Activated T-cell treated with anti-CD3 and anti-CD28 coated beads, Interleukin-2, amount 50 U/mL, for 4 hours (primary cell): ENCODE measurements at places on chromosomes 5 and 9. TPM values are rescaled to one million over a fixed set of nuclear protein-coding genes. Genes with fewer than 3 reads are reported as not detected.

DNA sequence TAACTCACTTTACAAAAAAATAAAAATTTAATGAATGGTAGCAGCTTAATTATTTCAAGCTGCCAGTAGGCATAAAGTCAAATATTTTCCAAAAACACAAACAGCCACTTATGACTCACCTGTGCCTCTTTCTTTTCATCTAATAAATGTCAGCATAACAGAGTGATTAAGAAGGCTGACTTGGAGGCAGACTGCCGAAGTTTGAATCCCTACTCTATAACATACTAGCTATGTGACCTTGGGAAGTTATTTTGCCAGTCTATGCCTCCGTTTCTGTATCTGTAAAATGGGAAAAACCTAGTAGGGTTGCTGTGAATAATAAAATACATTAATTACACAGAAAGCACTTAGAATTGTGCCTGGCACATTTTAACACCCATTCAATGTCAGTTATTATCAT is 33.8 kb downstream of the FANCC start:
- no peak for DNase-seq

DNA sequence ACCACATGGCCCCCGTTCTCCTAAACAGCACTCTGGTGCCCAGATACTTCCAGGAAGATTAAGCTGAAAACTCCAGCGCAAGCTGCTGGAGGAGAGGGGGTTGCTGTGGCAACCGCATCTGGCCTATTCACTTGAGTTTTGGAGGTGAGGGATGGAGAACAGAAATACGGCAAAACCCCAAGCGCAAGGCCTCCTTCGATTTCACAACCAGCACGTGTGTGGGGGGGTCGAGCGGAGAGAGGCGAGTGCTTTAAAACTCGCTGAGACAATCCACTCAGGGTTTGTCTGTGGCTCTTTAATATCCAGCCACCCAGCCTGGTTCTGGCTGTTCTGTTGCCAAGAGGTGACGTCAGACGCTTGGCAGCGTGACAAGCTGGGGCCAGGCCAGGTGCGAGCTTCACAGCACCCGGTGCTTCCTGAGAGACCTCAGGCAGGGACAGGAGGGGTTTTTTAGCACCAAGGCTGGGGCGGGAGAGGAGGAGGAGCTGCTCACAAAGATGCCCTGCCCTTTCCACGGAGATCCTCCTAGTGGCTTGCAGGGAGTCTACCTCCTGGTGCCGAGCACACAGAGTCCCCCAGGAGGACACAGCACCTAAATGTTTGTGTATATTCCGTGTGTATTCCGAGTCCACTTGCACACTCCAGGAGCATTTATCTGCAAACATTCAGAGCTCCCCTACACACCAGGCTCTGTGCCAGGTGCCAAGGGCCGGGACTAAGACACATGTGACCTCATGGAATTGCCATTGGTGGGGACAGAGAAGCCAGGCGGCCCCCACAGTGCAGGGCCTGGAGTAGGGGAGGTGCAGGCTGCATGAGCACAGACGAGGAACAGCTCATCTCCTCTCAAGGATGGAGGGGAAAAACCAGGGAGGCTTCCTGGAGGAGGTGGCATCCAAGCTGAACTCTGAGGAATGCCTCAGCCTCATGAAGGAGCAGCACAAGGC is 194.6 kb downstream of the OLFM1 start:
- DNase-seq: no peak

DNA sequence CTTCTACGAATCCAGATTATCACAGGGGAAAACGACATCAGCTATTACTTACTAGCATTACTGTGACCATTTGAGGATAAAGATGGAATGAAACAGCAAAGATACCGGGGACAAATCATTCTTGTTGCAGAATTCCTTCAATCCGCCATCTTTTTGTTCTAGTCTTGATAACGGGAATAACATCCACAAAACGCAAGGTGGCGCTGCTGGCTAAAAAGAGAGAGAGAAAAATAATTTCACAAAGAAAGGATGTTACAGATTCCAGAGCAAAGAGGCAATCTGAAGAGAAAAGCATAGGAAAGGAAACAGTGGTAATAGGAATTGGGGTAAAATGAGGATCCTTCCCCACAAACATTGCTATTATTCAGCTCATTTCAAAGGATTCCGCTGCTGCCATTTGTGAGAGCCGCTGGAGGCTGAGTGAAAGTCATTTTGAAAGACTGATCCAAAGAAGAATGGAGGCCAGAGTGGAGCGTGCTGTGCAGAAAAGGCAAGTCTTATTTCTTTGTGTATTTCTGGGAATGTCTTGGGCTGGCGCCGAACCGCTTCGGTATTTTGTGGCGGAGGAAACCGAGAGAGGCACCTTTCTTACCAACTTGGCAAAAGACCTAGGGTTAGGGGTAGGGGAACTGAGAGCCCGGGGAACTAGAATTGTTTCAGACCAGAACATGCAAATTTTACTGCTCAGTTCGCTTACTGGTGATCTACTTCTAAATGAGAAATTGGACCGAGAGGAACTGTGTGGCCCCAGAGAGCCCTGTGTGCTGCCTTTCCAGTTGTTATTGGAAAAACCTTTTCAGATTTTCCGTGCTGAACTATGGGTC is at the start of gene PCDHB7:
Gene PCDHB7, plus strand, starts transcription at position 264 of the 824 bp plus-strand sequence. Its CDS starts 192 bp downstream, at position 456.
- no peak for DNase-seq

- DNase-seq: no peak
These were observed 1898.1 kb upstream of the NUDT12 start for GRCh38 chr5:105460721-105461120.

DNA sequence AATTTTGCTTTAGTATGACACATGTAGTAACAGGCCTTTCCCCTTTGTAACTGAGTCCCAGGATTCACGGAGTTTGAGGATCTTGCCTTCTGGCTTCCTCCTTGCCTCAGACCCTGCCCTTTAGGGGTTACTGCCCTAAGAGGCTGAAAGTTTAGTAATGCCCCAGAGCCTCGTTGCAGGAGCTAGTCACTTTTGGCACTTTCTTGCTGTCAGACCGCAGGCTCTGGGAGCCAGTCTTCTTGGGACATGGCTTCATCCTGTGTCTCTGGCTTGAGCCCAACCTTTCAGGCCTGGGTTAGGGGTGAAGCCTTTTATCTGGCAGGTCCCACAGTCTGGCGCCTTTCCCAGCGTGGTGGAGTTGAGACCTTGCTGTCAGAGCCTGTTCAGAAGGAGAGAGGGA is 185.6 kb upstream of the DMRT1 start:
- DNase-seq: no peak

- no peak for DNase-seq
These were observed 71.5 kb downstream of the MACROH2A1 start for GRCh38 chr5:135327429-135328127.

GRCh38 chr5:41286165-41286564 is 72.8 kb upstream of the C6 start:
- no peak for DNase-seq

GRCh38 chr9:86722706-86723075 is 224.6 kb downstream of the GAS1 start:
- no peak for DNase-seq

DNA sequence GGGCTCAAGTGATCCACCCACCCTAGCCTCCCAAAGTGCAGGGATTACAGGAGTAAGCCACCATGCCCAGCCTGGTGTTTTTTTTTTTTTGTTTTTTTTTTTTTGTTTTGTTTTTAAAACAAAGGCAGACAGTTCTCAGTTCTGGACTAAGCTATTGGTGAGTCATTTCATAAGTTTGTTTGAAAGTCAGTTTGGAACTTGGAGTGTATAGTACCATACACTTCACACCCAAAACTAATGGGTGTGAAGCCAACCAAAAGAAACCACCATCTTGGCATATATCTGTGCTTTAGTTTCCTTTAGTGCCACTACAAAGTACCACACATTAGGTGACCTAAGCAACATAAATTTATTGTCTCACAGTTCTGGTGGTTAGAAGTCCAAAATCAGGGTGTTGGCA is 13.4 kb downstream of the MAST4 start:
- no peak for DNase-seq

DNA sequence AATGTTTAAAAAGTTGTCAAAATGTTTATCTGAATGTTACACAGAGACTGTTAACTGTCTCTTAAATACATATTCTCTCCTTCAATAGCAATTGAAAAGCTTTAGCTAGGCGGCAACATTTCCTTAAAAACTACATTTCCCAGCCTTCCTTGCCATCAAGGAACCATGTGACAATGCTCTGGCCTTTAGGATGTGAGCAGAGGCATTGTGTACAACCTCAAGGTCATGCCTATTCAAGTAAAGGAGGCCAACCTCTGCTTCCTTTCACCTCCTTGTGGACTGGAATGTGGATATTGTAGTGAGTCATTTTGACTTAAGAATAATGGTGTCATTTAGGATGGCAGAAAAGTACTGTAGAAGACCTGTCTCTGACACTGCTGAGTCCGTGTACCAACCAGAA is 23.7 kb upstream of the MROH2B start:
- DNase-seq: no peak

DNA sequence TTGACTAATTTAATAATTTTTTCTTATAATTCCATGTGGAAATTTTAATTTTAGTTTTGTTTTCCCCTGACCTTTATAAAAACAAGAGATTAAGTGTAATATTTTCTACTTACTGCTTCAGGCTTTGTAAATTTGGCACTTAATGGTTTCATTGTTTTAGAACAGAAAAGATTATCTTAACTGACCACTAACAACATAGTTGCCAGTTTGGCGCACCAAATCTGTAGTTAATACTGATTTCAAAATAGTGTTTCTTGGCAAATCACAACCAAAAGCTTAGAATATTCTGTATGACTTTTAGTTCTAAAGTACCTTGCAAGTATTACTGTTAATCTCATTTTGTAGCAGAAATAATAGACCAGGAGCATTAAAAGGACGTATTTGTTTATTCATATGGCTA is 124.3 kb downstream of the COMMD10 start:
- no peak for DNase-seq

GRCh38 chr5:153902016-153902415 is 136.7 kb downstream of the FAM114A2 start:
- no peak for DNase-seq

- DNase-seq: no peak
These were observed 105.5 kb upstream of the PDE4D start for GRCh38 chr5:59999056-59999455.

Gene MORN5
- not detected for total RNA-seq

Gene PCDHGA5
- total RNA-seq: 0.13 TPM

Gene RANBP3L
- 0.11 TPM for total RNA-seq

Gene FCN2
- not detected for total RNA-seq

Gene LCN9
- total RNA-seq: not detected

Gene PCDHGB7
- not detected for total RNA-seq

Gene SLC6A19
- 0.08 TPM for total RNA-seq

Gene DAPK1
- 4.2 TPM for total RNA-seq

Gene SPDL1
- 19.1 TPM for total RNA-seq

Gene LVRN
- not detected for total RNA-seq
